Testis (tissue), 5 donors: ENCODE measurements at places on chromosomes 2 and 18. TPM values are rescaled to one million over a fixed set of nuclear protein-coding genes. Genes with fewer than 3 reads are reported as not detected.

Gene PECR
- total RNA-seq: 4.0 TPM

GRCh38 chr2:86020984-86021383 is 84.7 kb downstream of the POLR1A start:
- DNase-seq: peak; percentile 52

DNA sequence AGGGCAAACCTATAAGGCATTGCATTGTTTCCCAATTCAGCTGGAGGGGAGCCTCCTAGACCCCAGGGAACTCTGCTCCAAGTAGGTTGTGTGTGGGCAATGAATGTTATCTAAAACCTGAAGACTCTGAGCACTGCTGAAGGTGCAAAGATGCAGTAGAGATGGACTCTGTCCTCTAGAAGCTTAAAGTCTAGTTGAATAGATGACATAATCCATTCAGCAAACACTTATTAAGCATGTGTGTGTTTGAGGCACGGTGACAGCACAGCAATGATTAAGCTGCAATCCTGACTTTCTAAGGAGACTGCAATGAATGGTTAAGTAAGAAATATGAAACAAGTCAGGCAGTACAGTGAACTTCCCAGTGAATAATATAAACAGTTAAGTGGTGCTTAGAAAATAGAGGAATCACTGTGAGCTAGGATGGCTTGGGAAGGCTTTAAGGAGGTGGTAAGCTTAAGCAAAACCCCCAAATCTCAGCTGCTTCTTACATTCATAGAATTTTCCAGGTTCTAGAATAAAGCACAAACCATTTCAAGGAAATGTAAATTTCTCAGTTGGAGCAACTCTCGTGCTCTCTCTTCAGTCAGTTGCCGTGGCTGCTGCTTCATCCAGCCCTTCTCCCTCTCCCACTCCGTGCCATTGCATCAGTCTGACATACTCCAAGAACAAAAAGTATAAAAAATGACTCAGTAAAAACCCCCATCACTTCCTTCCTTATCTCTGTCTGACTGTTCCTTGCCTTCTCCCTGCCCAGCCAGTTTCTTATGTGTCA is 19.1 kb downstream of the MXD1 start:
- no peak for DNase-seq

- DNase-seq: no peak
Measured at GRCh38 chr2:27606611-27607010, 22.2 kb downstream of the CCDC121 start.

- DNase-seq: no peak
Measured at GRCh38 chr18:30925795-30926194, 116.7 kb downstream of the DSC3 start.

DNA sequence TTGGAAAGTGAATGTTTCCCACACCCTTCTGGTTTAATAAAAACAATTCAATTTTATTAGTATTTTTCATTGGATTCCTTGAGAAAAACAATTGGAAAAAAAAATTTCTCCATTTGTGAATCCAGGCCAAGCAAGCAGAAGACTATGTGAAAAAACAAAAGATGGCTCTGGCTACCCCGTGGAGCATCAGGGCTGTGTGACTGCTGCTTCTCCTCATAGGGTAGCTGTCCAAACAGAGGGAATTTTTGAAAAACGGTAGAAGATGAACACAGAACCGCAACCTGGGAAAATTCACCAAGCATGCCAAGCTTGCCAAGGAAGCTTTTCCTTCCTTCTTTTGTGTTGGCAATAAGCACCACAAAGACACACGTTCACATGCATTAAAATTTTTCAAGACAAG is 71.3 kb upstream of the ACVR2A start:
- no peak for DNase-seq

GRCh38 chr2:216274194-216274840 is 98.0 kb downstream of the MARCHF4 start:
- DNase-seq: no peak
